NCI-H1930 (cell line): ENCODE measurements at places on chromosomes 1 and 21.

DNA sequence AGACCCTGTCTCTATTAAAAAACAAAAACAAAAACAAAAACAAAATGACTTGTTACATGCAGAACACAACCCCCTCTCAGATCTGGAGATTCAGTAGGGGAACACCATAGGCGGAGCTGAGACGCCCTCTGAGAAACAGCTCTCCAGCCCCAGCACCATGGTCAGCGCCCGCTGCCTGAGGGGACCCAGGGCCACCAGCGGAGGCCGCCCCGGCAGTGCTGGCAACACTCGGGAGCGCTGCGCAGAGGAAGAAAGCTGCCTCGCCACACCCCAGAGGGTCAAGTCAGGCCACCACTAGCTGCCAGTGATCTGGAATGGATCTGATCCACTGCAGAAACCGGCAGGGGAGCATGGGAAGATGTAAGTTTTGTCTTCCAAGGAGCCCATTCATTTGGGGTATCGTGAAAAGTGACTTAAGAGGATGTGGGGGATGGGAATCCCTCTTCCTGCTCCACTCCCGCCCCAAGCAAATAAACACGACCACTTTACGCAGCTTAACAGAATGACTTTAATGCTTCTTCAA, 3.1 kb downstream of the ACTA1 start:
- no peak for DNase-seq

DNA sequence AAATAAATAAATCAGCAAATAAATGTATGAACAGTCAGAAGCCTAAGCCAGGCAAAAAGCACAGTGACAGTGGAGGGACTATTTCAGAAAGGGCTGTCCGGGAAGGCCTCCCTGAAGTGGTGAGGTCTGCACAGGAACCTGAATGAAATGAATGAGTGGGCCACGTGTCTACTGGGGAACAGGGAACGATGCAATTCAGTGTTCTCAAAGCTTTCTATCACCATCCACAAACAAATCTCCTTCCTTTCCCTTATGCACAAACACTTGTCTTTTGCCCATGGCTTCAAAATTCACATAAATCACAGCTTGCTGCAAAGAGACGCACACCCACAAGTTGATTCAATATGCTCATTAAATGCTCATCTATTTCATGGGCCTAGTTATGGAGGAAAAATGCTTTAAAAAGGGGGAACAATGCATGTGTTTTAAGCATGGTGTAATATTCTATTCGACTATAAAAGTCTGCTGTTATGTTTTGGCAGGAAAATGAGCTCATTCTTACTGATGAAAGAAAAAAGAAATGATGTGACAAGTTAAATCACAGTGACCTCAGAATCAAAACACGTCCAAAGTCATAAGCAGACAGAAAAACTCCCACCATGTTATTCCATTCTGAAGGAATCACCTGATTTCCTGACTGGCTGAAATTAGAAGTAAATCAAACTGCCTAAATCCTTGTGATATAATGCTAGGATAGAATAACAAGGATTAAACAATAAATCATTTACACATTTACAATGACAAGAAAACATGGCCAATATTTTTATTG, 21.6 kb downstream of the URB1 start:
- DNase-seq, result no peak

DNA sequence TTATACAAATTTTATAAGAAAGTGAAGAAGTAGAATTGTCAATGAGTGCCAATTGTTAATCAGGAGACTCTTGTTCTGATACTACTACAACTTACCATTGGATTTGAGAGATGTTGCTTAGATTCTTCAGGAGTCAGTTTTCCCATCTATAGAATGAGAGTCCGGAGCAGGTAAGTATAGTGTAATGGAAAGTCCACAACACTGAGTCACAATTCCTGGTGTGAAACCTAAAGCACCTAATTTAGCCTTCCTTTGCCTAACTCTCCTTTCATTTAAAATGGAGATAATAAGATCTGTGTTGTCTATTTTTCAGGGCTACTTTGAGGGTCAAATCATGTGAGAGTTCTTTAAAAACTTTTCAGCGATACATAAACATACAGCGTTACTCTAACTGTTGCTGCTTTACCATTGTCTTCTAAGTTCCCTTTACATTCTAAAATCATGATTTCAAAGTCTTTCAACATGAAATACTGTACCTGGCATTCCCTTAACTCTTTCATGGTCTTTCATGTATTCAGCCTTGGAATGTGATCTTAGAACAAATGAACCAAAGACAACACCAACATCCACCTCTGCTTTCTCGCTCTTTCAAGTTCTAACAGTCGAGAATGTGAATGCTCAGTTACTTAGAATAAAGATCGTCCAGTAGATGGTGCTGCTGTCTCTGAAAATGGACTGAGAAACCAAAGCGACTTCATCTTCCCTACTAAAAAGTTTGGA, 90.9 kb downstream of the SLC30A10 start:
- DNase-seq, result peak; percentile 42

DNA sequence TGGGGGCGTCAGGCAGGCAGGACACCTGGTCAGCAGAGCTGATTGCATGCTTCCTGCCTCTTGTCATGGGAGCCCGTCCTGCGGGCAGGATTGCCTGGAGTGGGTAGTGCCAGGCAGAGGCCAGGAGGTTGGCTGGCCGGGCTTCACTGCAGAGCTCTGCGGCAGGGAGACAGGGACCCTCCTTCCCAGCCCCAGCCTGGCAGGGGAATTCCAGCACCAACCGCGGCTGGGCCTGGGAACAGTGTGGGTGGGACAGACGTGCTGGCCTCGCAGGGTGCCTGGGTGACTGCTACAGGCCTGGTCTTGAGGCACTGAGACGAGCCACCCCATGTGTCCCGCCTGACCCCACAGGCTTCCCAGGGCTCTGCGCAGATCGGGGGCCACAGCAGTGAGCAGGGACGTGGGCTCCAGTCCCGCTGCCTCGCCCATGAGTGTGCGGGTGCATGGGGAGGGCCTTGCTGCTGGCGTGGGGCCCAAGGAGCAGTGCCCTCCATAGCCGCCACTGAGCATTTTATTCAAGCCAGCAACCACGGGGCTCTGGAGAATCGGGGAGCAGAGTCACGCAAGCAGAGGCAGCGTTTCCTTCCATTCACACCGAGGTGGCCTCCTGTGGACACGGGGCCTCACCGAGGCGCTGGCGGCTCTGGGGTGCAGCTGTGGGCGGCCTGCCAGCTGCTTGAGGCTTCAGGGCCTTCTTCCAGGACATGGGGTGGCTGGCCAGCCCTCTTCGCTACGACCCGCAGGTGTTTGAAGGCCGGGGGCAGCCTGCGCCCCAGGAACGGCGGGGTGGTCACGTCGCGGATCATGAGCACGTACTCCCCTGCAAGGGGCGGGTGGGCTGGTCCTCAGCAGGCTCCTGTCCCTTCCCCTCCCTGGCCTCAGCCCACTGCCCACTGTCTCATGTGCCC, 70.3 kb downstream of the MORN1 start:
- no peak for DNase-seq

- no peak for DNase-seq
Observed at GRCh38 chr1:167419245-167419644, 99.1 kb downstream of the CD247 start.

- DNase-seq, result no peak
Observed at GRCh38 chr1:164614316-164614715, 55.3 kb downstream of the PBX1 start.
